ENCODE measurements at places on chromosomes 11 and 22. TPM values are rescaled to one million over a fixed set of nuclear protein-coding genes. Genes with fewer than 3 reads are reported as not detected.

DNA sequence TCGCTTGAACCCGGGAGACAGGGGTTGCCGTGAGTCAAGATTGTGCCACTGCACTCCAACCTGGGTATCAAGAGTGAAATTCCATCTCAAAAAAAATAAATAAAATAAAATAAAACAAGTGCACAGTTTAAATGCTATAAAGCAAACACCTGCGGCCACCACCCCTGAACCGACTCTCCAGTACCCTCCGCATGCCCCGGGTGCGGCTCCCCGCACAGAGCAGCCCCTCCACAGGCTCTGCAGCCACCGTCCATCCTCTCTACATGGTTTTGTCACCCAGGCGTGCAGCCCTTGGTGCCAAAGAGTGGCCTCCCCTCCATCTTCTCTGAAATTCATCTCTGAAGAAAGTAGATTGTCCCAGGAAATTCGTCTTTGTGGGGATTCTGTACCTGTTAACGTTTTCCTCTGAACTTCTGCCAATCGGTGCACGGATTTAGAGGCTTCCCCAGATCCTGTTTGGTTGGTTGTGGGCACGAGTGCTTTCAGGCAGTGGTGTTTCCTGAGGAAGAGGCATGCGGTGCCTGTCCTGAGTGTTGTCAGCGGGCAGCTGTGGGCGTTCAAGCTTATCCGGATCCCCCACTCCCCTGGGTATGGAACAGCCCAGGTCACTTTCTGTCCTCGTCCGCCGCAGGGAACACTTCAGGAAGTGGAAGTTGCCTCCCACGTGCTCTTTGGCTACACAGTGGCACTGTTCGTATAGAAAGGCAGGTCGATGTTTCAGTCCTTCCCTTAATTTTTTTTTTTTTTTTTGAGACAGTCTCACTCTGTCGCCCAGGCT is 4.1 kb downstream of the MIOX start:
- DNase-seq, result no peak

Gene APLP2
- 268 TPM for total RNA-seq

Gene BLID
- 0.35 TPM for total RNA-seq

GRCh38 chr11:91435694-91436395 is 788.8 kb upstream of the FAT3 start:
- DNase-seq, result no peak

DNA sequence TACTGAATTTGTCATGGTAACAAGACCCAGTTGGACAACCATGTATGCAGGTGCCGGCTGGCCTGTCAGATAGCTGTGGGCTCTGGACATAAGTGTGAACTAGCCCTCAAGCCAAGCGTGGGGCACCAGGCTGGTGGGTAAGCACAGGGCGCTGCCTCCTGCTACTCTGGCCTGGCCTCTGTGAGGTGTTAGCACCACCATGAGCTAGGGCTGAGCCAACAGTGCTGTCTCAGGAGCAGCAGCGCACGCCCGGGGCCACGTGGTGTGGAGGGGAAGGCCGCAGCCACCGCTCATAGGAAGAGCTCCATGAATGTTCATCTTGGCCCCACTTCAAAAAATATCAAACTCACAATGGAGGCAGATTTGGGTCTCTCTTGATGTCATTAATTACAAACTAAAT is 35.3 kb upstream of the GNB1L start:
- DNase-seq, result peak; percentile 37

Gene OR5P2
- not detected for total RNA-seq

- peak; percentile 39 for DNase-seq
Measured at GRCh38 chr11:19365743-19366410, 125.1 kb upstream of the E2F8 start.

DNA sequence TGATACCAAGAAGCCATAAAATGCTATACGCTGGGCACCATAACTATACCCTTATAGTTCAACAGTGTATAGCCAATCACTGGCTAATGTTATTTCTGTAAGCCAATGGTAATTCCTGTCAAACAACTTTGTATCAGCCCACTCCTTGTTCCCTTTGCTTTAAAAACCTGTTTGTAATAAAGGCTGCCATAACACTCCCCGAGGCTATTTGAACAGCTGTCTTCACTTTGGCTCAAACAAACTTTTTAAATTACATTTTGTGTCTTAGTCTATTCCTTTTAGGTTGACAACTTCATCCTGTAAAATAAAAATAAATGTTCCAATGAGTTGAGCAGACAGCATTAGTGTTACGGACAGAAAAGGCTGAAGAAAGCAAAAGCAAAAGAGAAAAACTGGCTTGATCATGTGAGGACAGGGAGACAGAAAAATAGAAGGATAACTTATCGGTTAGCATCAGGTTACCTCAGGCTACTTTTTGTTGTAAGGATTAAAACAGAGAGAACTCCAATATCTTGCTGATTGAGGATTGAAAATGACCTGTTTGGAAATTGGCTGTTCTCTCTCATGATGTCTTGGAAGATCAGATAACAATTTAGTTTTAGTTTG is 95.0 kb downstream of the AASDHPPT start:
- DNase-seq, result no peak

DNA sequence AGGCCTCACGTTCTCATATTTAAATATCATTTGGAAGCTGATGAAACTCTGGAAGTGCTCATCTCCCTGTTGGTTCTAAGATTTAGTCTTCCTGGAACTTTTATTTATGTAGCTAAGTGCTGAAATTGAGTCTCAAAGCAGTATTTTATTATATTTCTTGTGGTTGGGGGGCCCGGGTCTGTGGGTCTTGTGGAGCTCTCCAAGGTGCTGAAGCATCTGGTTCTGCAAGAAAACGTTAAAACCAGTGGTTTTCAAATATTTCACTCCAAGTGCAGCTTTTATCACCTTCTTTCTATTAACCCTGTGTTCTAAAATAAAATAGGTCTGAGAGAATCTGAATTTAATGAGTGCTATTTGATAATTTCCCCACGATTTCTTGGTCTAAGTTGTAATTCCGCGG is 1404.8 kb downstream of the TBC1D22A start:
- DNase-seq, result no peak

DNA sequence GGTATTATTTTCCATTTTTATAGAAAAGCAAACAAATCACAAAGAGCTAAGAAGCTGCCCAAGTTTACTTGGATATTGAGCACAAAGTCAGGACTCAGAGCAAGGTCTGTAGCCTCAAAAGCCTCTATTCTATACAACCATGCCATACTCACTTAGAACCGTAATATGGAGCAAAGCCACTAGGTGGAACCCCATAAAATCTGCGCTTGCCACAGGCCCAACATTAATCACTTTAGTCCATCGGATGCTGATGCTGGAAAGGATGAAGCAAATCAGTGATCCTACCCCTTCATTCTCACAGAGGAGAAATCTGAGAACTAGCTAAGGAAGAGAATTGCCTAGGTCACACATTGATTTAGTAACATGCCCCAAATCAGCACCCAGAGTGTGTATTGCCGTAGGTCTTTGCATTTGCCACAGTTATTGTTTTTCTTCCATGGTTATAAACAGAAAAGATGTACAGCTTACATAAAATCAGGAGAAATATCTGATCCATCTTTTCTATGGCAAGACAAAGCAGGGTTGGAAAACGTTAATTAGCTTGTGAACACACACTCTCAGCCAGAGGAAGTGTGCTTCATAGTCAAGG is 56.7 kb upstream of the RAB38 start:
- no peak for DNase-seq

DNA sequence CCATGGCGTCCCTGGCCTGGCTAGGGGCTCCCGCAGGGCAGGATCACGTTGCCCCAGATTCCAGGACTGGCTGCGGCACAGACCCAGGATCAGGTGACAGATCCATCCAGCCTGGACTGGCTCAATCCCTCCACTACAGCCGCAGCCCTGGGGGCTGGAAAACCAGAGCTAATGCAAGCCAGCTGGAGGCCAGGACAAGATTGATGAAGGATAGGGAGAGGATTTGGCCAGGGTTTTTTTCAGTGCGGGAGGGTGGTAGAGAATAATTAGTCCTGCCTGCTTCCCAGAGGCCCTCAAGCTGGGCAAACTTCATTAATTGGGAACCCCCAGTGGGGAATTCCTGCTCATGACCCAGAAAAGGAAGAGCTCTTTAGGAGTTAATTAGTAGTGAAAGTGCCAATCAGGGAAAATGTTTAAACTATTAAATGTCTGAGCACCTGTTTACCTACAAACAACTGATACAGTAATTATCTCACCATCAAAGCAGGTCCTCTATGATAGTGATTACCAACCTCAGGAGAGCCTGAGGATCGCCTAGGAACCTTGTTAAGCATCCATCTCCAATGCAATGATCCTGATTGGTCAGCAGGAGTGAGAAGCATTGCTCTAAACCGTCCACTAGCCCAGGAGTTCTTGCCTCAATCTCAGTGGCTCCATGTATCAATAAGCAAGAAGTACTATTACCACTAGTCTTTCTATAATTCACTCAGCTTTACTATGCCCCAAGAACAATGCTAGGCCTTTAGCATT is 33.0 kb upstream of the MYOD1 start:
- DNase-seq, result no peak

- no peak for DNase-seq
Measured at GRCh38 chr11:93236741-93237675, 39.2 kb upstream of the SLC36A4 start.

- DNase-seq, result no peak
Measured at GRCh38 chr11:40129266-40129665, 1330.2 kb downstream of the LRRC4C start.

Gene IGSF9B
- total RNA-seq, result 38.9 TPM

DNA sequence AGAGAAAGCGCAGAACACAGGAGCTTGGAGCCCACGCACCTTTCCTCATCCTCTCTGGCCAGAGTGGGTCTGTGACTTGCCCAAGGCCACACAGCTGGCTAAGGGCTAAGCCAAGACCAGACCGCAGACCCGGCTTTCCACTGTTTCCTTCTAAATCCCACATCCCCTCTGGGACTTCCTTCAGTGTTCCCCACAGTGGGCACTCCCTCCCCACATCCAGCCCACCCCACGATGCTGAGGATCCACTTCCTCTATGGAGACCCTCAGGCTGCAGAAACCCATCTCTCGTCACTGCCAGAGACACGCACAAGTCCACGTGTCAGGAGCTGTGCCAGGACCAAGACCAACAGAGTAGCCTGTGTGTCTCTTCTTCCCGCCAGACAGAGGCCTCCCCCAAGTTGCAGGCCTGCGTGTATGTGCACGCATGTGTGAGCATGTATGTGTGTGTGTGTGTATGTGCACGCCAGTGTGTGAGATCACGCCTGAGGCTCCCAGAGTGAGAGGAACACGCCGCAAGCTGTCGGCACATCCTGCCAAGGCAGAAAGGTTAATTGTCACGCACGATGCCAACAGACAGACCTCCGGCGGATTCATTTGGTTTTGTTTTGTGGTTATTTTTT is 21.6 kb downstream of the PDGFB start:
- DNase-seq, result peak; percentile 37

GRCh38 chr22:47807506-47807905 is 1045.1 kb downstream of the TBC1D22A start:
- DNase-seq, result no peak

Gene OR51B5
- not detected for total RNA-seq

Measured in Right ventricle myocardium superior (tissue), 1 donor.